ENCODE measurements at places on chromosomes 7 and 10.

DNA sequence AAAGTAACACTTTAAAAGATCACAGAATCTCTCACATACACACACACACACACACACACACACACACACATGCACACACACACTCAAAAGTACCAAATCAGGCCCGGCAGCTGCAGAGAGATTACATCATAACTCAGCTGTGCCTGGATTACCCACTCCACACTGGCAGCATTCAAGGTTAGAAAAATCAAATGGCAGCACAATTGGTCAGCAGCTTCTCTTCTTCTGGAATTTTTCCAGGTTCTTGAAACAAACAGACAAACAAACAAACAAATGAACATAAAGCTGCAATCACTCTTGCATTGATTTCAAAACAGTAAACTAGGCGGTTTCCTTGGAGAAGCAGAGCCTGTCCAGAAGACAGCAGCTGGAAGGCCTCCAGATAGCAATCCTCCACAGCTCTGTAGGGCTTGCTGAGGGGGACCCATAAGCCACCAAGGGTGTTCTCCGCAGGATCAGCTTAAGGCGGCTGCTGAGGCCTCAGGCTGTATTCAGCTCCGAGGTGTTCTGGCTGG is 24.5 kb upstream of the FAM133B start:
- no peak for DNase-seq

GRCh38 chr7:11699666-11700065 is 132.3 kb downstream of the THSD7A start:
- no peak for DNase-seq

DNA sequence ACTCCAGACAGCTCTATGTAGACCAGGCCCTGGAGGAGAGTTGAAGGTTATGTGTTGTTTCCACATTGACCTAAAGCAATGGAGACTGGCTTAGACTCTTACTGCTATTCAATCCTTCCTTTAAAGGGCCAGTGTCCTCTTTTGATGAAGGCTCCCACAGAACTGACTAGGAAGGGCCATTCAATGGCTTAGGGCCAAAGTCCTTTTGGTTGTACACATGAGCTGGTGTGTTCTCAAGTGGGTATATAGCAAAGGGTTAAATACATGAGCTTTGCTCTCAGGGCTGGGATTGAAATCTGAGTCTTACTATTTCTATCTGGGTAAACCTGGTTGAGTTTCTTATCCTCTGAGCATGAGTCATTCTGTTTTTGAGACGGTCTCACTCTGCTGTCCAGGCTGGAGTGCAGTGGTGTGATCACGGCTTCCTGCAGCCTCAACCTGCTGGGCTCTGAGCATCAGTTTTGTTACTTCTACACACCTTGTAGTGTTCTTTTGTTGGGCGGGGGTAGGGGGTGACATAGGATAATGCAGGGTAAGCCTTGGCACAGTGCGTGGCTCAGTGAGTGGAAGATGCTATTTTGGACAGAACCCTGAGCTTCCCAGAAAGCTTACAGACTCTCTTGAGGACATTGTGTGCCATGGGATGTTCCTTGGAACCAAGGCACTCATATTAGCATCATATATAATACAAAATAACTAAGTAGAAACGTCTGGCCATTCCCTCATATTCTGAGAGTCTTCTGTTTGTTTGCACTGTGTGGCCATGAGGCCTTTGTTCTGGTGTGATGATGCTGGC is 90.1 kb downstream of the ABCC2 start:
- no peak for DNase-seq

DNA sequence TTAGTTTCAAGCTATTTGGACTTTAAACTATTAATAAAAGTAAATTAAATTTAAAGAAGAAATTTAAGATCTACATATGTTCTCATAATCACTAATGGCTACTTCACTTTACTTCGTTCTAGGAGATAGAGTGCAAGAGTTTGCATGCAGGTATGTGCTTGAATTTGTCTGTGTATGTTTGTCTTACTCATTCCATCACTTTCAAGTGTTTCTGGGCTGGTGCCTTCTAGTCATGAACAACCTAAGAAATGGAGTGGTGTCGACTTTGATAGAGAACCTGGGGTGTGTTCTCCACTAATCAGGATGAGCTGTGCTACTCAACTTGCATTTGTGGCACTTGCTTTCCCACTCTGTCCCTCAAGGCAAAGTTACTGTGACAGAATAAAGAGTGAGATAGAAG is 169.9 kb downstream of the KCND2 start:
- no peak for DNase-seq

DNA sequence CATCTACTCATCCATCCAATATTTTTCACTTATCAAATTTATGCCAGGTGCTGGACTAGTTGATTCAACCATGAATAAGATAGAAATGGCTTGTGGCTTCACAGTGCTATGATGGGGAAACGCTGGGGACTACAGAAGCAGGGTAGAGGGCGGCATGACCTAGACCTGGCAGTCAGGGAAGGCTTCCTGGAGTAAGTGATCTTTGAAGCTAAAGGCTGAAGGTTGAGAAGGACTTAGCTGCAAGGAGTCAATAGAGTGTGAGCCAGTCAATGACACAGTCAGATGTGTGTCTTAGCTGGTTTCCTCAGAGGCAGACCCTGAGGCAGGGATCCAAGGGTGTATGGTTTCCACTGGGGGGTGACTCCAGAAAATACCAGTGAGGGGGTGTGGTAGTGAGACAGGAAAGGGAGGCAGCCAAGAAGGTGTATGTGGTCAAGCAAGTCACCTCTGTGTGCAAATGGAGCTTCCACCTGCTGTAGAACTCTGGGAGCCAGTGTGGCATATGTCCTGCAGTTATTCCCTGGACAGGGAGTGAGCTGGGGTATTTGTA is 10.3 kb downstream of the PRF1 start:
- DNase-seq = no peak

- no peak for DNase-seq
Measured at GRCh38 chr10:70858759-70859158, 29.6 kb downstream of the PCBD1 start.

DNA sequence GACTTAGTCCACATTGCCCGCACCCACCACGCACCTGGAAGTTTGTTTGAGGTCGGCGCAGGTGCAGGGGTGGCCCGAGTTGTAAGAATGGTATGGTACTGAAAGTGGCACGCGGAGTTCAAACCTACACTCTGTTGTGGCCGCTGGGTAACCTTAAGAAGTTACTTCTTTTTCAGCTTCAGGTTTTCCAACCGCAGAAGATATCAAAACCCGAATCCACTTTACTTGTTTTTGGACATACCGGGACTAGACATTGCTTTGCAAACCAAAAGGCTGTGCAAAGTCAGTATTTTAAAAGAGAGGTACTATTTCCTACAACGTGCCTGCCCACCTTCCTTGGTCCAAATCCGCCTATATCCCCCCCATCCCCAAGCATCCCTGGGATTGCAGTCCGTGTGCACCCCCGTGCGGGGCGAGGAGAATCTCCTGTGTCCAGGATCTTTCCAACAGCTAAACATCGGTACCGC is 1.0 kb downstream of the IGFBP3 start:
- no peak for DNase-seq

DNA sequence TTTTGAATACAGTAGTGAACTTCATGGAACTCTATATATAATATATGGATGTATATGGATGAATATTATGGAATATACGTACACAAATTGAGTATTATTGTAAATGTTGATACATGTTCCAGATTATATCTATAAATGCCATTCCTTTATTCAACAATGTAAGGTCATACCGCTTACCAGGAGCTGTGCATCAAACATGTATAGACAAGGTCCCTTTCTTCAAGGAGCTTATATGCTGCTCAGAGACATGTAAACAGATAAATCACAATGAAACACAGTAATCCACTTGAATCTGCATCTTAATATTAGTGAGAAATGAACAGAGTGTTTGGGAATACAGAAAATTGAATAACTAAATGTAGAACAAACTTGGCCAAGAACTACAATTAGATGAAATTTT is 898 bp upstream of the SEM1 start:
- DNase-seq = no peak

- DNase-seq = no peak
Measured at GRCh38 chr10:131254859-131255252, 56.7 kb downstream of the TCERG1L start.

- DNase-seq = no peak
Measured at GRCh38 chr7:83178066-83178465, 15.4 kb upstream of the PCLO start.

GRCh38 chr7:116806046-116806944 is 56.1 kb upstream of the CAPZA2 start:
- DNase-seq = no peak

DNA sequence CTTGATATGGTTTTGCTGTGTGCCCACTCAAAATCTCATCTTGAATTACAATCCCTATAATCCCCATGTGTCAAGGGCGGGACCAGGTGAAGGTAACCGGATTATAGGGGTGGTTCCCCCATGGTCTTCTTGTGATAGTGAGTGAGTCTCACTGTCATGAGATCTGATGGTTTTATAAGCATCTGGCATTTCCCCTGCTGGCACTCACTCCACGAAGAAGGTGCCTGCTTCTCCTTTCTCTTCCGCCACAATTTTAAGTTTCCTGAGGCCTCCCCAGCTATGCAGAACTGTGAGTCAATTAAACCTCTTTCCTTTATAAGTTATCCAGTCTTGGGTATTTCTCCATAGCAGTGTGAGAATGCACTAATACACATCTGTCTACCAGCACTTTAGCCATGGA is 109.5 kb upstream of the SDK1 start:
- no peak for DNase-seq

DNA sequence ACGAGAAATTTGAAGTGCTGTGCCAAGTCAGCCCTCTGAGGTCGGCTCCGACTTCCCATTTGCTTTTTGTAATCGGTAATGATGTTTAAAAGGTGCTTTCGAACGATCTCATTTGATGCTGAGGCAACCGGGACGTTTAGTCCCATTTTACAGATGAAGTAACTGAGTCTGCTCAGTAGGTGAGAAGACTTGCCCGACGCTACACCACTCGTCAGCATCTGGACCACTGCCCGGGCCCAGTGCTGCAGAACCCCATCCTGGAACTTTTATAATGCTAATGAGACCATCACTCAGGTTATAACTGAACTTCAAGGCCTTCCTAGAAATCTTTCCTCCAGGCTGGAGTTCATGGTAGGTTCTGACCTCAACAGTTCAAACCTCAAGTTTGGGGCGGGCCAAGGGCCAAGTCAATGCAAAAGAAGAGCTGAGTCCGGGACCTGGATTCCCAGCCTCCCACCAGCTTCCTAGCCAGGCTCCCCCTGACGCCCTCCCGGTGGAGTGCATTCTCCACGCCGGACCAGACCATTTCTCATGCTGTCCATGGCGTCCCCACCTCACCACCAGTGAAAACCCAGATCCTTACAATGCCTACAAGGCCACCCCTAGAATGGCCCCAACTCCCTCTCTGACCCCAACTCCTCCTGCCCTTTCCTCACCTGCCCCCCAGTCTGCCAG is 699 bp upstream of the PDLIM1 start:
- no peak for DNase-seq

GRCh38 chr10:74165530-74165901 is 14.5 kb downstream of the ADK start:
- no peak for DNase-seq

DNA sequence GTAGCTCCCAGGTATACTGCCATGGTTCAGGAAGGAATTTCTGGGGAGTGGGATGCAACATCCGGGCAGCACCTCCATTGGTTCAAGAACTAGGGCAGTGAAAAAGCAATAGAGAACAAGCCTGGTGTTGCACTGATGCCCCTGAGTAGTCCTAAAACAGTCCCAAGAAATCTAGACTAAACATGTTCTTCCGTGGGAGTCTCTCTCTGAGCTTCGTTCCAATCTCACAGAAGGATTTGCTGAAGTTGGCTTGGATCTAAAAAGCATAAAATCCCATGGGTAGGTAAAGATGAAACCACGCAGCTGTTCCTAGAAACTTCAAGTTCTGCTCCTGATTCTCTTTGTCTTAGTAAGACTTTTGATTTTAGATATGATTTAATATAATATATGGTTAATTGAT is 154.5 kb downstream of the PLXDC2 start:
- no peak for DNase-seq

GRCh38 chr10:88971221-88972061 is 18.9 kb upstream of the ACTA2 start:
- DNase-seq = no peak

DNA sequence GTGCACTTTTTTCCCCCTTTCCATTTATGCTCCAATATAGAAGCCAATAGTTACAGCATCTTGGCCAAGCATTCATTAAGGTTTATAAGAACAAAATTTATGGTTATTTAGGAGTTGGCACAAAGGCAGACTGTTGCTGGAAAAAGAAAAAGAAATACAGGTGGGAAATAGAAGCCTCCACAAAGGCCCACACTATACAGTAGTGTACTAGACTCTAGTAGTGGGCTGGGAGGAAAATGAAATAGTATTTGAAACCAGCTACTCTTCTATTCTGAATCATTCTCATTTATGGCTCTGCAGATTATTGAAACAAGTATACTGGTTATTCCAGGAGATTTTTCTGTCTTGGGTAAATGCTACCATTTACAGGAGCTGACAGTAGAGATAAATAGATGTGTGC is 80.9 kb upstream of the CDK6 start:
- DNase-seq = no peak

DNA sequence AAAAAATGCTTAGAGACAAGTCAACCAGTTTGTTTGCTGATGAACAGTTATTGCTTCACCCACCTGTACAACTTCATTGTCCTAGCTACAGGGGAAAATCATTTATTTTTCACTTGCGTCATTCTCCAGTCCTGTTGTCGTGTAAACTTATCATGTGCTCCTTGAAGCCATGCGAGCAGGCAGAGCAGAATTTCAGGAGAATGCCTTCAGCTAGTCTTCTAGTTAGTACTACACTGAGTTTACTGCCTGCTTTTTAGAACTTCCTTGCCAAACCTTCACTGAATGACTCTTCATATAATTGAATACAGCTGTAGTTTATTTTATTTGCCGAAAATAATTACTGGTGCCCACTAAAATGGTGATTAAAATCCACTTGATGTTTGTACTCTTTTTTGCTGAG is 15.6 kb downstream of the RPA3 start:
- no peak for DNase-seq

GRCh38 chr7:139647085-139647484 is 123.6 kb downstream of the CLEC2L start:
- no peak for DNase-seq

GRCh38 chr10:71159892-71160291 is 52.5 kb upstream of the UNC5B start:
- DNase-seq = no peak

Data from activated CD8-positive, alpha-beta memory T cell treated with anti-CD3 and anti-CD28 coated beads, Interleukin-2, amount 50 U/mL, for 4 hours (primary cell).